ENCODE measurements at places on chromosomes 5 and 9.

GRCh38 chr5:67058998-67059743, 137.4 kb downstream of the CD180 start:
- DNase-seq = no peak

DNA sequence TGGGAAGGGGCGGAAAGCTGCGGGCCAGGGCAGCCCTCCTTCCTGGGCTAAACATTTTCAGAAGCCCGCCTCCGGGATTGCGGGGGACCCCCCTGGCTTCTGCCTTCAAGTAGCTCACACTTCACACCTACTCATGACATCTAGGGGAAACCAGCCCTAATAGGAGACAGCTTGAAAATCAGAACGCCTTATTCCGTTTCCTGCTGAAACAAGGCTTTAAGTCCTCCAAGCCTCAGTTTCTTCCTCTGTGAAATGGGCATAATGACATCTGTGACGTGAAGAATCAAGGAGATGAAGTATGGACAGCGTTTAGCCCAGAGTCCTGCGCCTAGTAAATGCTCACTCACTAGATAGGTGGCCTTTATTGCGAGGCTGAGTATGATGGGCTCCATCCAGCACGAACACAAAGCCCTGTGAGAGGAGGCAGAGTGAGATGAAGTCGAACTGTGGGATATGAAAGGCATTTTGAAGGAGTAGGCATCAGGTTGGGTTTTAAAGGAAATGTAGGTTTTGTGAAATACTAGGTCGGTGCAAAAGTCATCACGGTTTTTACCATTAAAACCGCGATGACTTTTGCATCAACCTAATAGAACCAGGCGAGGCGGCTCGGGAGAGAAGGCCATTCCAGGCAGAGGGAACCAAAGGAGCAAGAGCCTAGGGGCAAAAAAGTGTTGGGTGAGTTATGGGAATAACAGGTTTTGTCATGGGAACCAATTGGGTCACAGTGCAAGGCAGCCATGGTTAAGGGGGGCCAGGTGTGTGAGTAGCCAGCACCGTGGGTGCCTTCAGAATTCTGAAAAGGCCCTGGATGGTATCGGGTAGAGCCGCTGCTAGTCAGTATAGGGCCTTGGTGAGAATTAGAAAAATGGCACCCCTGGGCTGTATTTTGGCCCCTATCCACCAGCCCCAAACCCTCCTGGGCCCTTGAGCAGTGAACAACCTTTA, 1.0 kb upstream of the TSC1 start:
- DNase-seq = no peak

- DNase-seq = no peak
Observed at GRCh38 chr5:60374409-60374808, 325.6 kb downstream of the DEPDC1B start.

DNA sequence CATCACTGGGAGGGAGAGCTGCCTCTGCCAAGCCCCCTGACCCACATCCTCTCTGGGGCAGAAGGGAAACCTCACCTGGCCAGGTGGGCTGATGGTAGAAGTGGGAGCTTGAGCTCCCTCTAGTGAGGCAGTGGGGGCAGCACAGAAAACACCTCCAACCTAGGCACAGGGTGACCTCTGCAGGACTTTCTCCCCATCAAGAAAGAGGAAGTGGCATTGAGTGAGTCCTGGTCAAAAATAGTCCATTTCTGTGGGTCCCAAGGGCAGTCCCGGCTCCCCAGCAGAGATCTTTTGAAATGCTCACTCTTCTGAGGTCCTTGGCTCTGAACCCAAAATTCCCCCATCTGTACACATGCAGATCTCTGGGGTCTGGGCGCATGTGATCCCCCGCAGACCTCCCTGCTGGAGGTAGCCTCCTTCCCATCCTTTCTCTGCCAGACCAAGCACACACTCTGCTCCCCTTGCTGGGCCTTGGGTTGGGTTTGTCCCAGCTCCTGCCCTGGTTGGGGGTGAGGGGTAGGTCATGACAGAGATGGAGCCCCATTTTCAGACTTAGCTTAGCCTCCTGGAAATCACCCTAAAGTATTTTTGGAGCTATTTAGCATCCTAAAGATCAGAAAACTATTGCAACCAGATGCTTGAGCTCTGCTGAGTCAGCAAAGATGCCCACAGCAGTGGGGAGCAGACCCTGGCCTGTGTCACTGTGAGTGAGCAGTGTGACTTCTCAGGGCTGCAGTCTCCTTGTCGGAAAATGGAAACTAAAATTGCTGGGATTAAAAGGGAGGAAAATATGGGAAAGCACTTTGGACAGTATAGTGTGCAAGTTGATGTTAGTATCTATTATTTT, 41.6 kb upstream of the LCP2 start:
- no peak for DNase-seq

DNA sequence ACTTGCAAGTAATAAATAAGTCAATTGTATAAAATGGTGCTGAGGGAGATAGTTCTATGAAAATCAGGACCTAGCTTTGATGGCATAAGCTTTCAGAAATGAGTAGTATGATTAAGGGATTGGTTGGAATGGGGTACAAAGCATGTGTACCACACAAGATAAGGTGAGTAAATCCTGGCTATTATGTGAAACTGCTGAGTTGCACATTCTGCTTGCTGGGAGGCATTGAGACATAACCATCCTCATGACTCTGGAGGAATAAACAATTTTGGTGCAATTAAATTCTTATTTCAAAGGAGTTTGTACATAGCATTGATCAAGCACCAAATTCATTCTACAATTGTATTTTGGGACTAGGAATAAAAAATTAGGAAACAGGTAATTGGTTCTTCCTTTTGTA, 755.2 kb upstream of the ACO1 start:
- DNase-seq = no peak

DNA sequence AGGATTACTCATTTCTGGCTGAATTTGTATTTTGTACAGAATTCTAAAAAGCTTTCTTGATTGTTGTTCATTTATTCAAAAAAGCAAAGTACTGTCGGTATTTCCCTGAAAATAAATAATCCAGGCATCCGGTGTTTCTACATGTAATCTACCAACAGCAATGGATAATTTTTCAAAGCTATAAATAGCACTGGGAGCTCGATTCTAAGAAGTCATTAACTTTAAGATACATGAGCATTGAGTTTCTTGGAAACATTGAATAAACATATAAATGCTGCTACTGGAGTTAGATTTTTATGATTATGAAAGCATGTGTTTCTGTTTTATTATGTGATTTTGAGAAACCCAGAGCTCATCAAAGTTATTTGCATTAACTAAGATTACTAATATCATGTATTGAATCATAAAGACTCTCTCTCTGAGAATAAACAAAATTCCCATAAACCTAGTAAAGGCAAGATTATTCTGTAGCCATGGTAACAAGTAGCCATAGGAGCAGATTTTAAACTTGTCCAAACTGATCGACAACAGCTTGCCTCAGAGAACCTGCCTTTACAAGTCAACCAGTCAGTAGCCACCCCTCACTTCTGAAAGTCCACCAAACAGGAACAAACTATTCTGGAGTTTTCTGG, 197.0 kb downstream of the DRD1 start:
- DNase-seq = no peak

DNA sequence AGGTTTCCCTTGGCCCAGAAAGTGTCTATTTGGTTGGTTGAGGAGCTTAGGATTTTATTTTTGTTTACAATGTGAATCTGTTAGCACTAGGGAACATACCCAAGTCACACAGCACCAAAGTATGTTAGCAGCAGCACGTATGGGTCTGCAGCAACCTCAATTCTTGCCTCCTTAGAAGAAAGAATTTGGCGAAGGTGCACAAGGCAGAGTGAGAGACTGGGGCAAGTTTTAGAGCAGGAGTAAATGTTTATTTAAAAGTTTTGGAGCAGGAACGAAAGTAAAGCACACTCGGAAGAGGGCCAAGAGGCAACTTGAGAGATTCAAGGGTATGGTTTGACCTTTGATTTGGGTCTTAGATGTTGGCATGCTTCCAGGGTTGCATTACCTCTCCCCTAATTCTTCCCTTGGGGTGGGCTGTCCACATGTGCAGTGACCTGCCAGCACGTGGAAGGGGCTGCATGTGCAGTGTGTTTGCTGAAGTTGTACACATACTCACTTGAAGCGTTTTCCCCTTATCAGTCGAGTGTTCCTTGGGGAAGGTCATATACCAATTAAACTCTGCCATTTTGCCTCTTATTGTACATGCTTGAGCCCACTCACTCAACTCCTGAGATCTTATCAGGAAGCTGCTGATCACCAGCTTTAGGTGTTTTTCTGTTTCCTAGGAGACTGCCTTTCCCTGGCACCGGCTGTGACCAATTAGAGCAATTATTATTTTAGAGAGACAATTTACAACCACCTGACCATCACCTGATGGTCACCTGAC, 64.9 kb upstream of the SHC3 start:
- DNase-seq = no peak

- DNase-seq = no peak
Observed at GRCh38 chr9:69276775-69277174, 48.2 kb upstream of the ENTREP1 start.

DNA sequence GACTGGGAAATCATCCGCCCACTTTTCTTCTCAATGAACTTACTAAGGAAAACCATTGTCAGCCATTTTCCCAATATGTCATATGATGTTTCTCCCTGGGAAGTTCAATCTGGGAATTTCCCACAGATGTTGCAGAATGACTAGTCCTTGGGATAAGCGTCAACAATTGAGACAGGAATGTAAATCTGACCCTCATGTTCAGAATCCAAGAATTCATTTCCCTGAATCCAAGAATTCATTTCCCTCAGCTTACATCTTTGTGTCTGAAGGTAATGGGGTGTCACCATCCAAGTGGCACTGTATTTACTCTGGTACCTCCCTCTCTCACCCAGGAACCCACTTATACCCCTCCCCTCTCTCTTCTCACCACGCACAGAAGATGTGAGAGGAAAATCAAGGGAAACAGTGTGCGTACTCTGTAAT, 7.4 kb downstream of the KLF9 start:
- peak; percentile 40 for DNase-seq

GRCh38 chr9:76873056-76873792, 32.7 kb downstream of the PRUNE2 start:
- no peak for DNase-seq

DNA sequence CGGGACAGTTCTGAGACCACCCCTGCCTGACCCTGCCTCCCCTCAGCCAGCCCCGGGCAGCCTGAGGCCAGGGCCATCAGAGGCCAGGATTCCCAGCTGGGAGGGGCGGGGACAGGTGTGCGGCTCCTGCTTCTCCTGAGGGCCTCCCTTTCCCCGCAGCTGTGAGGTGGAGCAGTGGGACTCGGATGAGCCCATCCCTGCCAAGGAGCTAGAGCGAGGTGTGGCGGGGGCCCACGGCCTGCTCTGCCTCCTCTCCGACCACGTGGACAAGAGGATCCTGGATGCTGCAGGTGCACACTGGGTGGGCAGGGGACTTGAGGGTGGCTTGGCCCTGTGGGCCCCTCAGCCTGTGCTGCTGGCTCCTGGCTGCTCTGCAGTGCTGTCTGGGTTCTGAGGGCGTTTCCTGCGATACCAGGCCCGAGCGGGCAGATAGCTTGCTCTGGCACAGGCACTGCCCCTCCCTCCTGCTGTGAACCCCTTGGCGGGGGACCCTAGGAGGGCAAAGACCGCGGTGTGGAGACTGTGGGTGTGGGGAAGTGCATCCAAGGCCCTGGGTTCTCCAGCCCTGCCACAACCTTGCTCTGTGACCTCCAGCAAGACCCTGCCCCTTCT, 2.3 kb downstream of the GRHPR start:
- DNase-seq = no peak

DNA sequence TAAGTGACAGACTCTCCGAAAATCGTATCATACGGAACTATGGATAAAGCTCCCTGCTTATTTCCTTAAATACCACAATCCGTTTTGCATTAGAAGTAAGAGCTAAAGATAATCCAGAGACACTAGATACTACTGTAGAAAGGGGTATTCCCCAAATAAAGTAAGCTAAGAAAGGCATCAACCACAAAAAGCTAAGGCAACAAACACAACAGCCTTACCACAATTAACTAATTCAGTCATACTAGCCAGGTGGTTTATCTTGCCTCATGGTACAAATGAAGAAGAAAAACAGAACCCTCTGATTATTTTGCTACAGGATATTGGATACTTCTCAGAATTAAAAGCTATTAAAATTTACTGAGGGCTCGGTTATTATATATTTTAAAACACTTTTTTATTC, 14.1 kb downstream of the ERP44 start:
- DNase-seq = no peak

GRCh38 chr9:7980691-7981289, 181.2 kb upstream of the DMAC1 start:
- no peak for DNase-seq

DNA sequence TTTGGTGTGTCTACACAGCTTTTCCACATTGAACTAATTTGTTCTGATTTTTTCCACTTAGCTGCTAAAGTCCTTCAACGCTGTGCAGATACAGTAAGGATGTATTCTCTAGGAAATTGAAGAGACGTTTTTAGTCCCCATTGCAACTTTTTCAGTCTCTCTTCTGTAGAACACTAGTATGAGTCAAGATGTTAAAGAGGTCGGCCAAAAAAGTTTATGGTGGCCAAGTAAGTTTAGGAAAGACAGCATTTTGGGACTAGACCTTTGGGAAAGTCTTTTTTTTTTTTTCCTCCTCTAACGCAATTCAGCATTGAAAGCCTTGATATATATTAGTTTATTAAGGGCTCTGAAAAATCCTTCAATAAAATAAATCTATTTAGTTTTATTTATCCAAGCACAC, 243.5 kb upstream of the FBXL7 start:
- no peak for DNase-seq

DNA sequence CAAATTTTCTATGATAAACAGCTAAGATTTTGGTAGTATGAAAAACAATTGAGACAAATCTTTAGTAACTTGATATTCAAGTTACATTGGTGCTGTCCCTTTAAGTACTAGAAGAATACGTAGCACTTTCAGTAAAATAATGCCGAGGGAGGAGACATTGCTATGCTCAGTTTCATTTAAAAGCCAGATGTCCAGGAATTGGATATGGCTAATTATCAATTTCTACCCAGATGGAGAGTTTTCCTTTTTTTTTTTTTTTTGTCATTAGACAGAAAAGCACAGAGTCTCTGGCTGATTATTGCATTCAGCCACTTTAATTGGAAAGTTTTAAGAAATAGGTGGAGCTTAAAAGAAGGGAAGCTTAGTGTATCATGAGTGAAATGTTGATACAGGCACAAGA, 40.4 kb upstream of the APC start:
- DNase-seq = no peak

DNA sequence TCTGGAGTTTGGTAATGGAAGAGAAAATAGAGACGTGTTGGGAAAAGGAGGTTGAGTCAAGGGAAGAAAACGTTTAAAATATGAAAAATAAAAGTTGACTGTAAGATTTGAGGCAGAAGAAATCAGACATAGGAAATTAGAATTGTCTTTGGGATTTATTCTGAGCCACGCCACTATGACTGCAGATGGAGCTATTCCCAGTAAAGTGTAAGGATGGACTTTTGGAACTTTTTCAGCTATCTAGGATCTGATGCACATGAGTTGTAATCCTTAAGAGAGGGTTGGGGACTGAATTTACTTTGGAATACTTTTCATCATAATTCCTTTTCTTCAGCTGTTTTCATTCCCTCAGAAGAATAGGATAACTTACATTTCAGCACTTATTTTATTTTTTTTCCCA, 336.7 kb downstream of the FAM170A start:
- no peak for DNase-seq

- DNase-seq = no peak
Observed at GRCh38 chr5:62299101-62299500, 6.9 kb upstream of the KIF2A start.

Data from amniotic stem cell (primary cell).